ENCODE measurements at places on chromosomes 12 and 14. TPM values are rescaled to one million over a fixed set of nuclear protein-coding genes. Genes with fewer than 3 reads are reported as not detected.

ZC2HC1C gene
- 3.2 TPM for total RNA-seq

SRRM4 gene
- total RNA-seq, result not detected

TAS2R50 gene
- 4.0 TPM for total RNA-seq

ACAD10 gene
- total RNA-seq, result 24.1 TPM

CCNK gene
- 23.0 TPM for total RNA-seq

Measured in breast epithelium (tissue), 4 donors.